SW480 (cell line): ENCODE measurements at places on chromosomes 4 and X.

- DNase-seq, result no peak
Measured at GRCh38 chr4:65437102-65437501, 233.2 kb downstream of the EPHA5 start.

DNA sequence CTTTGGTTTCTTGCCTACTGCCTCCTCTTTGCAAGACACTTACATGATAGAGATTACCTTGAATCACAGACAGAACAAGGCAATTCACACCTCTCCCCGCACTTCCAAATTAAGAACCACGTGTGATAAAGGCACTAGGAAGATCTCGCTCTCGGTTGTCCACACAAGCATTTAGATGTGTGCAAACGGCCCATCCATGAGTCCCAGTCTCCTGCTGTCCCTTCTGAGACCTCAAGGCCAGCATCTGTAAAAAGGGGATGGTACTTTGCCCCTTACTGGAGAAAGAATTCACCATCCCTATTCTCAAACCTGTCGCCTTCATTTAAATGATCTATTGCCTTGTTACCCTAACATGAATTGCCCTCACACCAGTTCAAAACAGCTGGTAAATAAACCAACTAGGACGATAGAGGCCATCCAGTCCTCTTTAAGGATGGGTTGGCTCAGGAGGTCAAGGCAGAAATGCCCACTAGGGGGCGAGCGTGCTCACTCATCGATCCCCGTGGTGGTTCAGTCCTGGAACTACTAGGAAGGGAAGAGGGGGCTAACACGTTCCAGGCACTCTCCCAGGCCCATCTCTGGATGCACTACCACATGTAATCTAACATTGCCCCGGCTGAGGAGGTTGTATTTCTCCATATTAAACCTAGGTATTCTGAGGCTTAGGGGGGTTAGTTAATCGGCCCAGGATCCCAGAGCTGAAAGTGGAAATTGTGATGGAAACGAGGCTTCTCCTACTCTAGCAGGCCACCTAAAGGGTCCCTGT, 95.8 kb downstream of the DHX15 start:
- peak; percentile 35 for DNase-seq

GRCh38 chr4:51851090-51851936, 8.4 kb downstream of the DCUN1D4 start:
- no peak for DNase-seq

GRCh38 chr4:185219551-185220344, 10.3 kb downstream of the SNX25 start:
- DNase-seq, result no peak

DNA sequence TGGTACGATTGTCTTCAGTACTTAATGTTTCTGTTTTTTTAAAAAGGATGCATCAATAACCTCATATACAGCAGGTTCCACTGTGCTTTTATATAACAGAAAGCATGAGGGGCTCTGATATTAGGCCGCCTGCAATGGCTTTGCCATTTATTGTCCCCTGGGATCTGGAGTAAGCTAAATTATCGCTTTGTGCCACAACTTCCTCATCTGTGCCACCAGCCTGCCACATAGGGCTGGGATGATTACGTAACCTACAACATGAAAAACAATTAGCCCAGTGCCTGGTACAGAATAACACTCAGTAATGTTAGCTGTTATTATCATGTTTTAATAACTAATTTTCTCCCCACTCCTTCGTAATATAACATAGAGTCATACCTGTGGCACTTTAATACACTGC, 65.5 kb upstream of the TRIM2 start:
- DNase-seq, result no peak

GRCh38 chrX:12881914-12882313, 15.0 kb downstream of the TLR7 start:
- no peak for DNase-seq

DNA sequence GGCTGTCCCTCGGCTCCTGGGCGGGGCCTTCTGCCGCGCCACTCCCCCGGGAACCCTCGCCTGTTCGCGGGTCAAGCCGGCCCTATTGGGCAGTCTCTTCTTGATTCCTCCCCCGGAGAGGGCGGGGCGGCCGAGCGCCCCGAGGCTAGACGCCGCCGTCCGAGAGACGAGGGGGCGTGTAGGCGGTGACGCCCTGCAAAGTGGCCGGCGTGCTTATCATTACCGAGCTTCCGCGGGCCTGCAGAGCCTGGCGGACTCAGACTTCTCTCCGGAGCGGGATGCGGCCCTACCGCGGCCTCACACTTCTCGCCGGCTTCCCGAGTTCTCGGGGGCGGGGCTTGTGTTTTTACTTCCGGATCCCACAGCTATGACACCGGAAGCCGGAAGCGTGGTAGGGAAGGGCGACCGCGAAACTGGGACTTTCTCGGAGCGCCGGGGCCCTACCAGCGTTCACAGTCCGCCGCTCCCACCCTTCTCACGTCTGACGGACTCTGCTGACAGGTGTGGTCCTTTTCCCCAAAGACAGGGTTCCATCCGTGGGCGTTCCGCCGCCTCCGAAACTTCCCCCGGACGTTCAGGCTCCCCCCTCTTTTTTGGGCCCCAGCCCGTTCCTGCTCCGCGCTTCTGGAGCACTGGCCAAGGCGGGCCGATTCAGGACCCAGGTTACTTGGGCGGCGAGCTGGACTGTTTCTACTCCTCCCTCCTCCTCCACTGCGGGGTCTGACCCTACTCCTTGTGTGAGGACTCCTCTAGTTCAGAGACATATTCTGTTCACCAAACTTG, at the start of gene IKBKG:
IKBKG (plus strand) TSS at position 376 of the 783 bp plus-strand sequence. CDS start 4,383 bp downstream, outside the sequence.
- peak; percentile 86 for DNase-seq

GRCh38 chr4:139921429-139922184, 232.4 kb downstream of the MAML3 start:
- no peak for DNase-seq

DNA sequence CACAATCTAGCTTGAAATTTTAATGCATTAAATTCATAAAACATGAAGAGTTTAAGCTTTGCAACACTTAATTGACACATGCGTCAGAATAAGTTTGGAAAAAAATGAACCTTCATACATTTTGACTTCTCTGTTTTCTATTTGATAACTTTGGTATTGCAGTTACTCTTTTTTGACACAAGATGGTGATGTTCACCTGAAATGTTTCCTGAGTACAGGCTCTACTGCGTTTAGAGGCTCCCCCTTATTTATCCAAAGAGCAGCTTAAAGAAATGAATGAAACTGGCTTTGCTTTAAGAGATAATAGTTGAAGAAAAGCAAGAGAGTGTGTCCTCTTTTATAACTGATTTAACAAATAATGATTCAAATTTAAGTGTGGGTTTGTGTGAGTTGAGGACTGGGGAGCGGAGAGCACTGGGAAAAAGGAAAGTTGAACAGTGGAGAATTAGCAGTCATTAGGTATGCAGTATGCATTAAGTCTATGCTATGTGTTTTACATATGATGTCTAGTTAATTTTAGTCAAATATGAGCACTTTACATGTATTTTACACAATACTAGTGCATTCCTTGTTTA, 180.6 kb upstream of the NUDT6 start:
- DNase-seq, result peak; percentile 34

GRCh38 chrX:6986915-6987314, 160.6 kb upstream of the STS start:
- no peak for DNase-seq

GRCh38 chr4:101596781-101597552, 193.6 kb upstream of the BANK1 start:
- no peak for DNase-seq

GRCh38 chrX:7068939-7069367, 78.6 kb upstream of the STS start:
- no peak for DNase-seq

GRCh38 chrX:40581336-40581920, 658 bp downstream of the ATP6AP2 start:
- peak; percentile 6 for DNase-seq

DNA sequence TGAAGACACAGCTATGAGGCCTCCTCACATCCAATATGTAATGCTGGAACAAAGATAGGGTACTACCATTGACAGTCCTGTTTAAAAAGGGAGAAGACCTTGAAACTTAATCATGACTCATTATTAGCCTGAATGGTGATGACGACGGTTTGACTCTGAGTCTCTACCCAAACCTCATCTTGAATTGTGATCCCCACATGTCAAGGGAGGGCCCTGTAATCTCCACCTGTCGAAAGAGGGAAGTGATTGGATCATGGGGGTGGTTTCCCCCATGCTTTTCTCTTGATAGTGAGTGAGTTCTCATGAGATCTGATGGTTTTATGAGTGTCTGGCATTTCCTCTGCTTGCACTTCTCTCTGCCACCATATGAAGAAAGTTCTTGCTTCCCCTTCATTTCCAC, 395.3 kb upstream of the CPEB2 start:
- DNase-seq, result no peak

DNA sequence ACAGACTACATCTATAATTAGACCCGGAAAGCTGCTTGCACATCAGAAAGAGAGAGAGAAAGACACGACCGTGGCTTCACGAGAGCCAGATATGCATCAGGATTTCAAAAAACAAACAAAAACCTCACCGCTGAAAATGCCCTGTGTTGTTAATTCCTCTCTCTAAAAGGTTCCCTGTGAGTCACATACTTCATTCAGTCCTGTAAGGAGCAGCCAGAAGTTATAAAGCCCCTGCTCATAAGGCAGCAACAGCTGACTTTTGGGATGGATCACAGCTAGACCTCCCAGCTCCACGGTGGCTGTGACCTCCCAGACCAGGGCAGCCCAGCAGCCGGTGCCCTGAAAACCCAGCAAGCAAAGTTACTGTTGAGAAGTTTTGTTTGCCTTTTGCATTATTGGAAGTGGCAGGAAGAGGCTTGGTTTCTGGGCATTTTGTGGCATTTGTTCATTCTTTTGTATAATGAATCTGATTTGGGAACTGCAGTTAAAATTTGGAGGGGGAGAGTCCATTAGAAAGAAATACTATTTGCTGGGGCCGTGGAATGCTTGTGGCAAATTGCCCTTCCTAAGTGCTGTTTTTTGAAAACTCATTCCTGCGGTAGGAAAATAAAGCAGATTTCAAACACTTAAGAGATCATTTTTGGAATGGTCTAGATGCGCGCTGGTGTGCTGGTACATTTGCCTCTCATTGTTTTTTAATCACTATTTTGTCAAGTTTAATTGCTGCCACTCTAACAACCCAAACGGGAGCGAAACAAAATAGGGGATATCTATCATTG, 520.4 kb downstream of the BCOR start:
- DNase-seq, result no peak

DNA sequence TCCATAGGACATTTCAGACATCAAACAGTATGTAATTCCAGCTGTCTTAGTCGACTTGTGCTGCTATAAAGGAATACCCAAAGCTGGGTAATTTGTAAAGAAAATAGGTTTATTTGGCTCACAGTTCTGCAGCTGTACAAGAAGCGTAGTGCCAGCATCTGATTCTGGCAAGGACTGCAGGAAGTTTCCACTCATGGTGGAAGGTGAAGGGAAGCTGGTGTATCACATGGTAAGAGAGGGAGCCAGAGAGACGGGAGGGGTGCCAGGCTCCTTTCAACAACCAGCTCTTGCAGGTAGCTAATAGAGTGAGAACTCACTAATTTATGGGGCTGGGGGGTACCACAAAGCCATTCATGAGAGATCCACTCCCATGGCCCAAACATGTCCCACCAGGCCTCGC, 253.0 kb upstream of the FGF13 start:
- DNase-seq, result no peak

DNA sequence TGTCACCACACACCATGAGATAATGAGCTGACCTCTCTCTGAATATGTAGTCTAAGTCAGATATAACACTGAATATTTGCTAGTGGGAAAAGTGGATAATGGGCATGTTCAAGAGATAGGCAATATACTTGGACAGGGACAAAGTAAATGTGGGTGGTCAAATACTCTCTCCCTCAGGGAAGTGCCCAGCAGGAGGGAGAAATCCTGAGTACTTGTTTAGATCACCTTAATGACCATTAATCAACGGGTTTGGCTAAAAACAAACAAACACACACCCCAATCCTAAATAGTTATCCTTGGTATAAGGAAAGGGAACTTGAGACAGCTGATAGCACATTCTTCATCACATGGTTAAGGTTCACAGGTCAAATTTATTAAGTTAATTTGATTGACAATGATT, 933.5 kb downstream of the C4orf33 start:
- no peak for DNase-seq

DNA sequence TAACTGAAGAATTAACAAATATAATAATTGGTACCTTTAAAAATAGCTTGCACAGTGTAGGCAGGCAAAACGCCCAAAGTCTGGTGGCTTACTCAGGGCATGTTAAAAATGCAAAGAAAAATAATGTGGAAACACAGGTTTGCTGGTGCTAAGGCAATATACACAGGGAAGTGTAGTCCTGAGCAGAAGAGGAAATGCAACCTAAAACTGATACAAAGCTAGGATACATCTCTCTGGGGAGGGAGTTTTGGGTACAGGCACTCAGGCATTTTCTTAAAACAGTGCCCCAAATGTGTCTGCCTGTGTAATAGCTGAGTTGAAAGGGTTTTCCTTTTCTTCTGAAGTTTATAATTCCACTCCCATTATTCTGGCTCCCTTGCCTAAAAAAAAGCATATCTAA, 47.4 kb downstream of the TMPRSS11E start:
- no peak for DNase-seq

- DNase-seq, result peak; percentile 57
Measured at GRCh38 chrX:139194571-139195280, 335.8 kb upstream of the F9 start.

DNA sequence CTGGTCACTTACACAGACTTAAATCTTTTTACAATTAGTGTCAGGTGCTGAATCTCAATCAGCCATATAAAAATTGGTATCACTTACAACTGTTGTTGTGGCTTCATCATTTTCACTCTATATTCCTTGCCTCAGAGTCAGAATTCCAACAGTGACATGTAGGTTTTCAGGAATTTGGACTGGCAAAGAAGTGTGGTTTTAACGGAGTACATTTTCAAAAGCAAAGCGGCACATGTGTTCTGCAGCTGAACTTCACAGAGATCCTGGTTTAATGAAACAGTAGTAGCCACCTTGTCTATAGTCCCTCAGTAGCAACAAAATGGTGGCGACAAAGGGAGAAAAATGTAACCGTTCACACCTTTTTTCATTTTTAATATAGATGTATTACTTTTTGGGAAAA, 486.6 kb downstream of the FAT4 start:
- DNase-seq, result no peak

DNA sequence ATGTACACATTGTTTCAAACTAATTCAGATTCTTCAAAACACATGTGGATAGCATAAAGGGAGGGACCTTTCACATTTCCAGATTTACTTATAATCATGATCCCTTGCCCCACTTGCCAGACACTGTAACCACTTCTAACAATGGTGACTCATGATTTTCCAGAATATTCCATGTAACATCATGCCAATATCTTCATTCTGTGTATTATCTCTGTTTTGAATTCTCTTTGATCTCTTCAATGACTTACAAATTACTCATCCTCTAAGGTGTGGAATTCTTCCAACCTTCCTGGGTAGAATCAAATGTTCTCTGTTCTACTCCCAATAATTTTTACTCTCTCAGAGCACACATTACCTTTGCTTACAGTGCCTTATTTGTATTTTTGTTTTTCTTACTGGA, 517.1 kb downstream of the PCDH7 start:
- peak; percentile 75 for DNase-seq

- no peak for DNase-seq
Measured at GRCh38 chr4:125811892-125812291, 497.1 kb downstream of the FAT4 start.

GRCh38 chr4:35982318-35982717, 262.0 kb downstream of the ARAP2 start:
- no peak for DNase-seq
